ENCODE measurements at places on chromosomes 12 and 14.

DNA sequence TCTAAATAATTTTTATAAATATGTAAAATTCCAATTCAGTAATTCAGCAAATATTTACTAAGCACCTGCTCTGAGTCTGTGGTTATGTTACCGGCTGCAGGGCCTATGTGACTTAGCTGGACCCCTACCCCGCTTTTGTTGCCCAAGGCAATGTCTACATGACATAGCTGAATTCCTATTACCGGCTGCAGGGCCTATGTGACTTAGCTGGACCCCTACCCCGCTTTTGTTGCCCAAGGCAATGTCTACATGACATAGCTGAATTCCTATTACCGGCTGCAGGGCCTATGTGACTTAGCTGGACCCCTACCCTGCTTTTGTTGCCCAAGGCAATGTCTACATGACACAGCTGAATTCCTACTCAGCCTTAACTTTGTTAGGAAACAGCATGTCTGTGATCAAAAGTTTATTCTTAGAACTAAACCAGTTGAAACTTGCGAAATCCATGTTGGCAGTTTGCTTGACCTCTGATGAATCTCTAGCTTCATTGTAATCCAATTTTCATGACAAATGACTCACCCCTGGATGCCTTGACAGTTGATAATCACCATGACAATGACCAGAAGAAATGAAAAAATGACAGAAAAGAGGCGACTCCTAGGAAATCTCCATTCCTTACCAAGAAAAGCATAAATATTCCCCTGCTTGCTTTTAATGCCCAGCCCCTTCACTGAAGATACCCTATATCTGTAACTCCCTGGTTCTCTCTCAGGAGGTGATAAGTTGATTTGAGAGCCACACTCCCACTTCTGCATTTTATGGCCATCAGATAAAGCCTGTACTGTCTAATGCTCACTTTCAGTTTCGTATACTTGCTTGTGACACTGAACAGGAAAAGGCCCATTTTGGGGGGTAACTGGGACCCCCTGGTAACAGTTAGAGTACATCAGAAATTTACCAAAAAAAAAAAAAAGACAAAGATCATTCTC lies 148.4 kb upstream of the SYT10 start:
- DNase-seq = no peak

- no peak for DNase-seq
These were observed 21.4 kb upstream of the NXPH4 start for GRCh38 chr12:57195186-57195585.

GRCh38 chr14:100034961-100035500 lies 30.2 kb upstream of the EVL start:
- DNase-seq = no peak

GRCh38 chr14:49892301-49892635 lies 614 bp upstream of the ARF6 start:
- peak; percentile 77 for DNase-seq

GRCh38 chr12:123150275-123150743 lies 581 bp downstream of the PITPNM2 start:
- no peak for DNase-seq

- DNase-seq = no peak
These were observed 20.8 kb downstream of the CFAP251 start for GRCh38 chr12:121939186-121939585.

DNA sequence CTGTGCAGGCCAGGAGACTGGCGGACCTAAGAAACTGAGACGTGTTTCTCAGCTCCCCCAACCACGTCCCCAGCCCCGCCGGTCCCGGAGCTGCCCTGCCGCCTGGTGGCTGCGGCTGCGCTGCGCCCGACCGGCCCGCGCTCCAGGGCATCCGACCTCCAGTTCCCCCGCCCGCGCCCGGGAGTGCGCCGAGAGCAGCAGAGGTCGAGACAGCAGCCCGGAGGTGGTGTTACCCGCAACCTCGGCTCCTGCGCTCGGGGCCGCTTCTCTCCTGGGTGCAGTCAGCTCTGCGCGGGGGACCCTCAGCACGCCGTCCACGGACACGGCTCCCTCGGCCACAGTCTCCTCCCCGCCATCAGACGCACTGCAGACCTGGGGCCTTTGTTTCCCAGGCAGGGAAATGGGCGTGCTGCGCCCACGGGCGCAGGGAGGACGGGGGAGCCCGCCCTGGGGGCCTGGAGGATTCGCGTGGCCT lies 21.6 kb upstream of the GPR132 start:
- peak; percentile 44 for DNase-seq

DNA sequence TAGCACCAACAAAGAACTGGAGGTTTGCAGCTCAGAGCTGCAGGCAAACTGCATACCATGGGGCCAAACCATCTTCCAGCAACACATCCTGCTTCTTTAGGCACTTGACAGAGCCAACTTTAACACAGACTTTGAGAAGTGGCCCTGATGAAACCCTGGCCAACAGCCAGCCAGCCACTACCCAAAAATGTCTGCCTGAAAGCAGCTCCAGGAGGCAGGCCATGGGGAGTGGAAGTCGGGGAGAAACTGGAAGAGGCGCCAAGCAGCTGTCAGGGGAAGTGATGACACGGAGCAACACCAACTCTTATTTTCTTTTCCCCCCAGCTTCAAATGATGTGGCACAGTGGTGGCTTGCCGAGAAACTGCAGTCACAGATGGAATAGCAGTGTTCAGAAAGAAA lies 110.9 kb upstream of the PLXNC1 start:
- DNase-seq = no peak

- peak; percentile 43 for DNase-seq
These were observed 636 bp downstream of the FBXO33 start for GRCh38 chr14:39431416-39432178.

GRCh38 chr12:116308647-116309046 lies 31.2 kb upstream of the MED13L start:
- DNase-seq = no peak

DNA sequence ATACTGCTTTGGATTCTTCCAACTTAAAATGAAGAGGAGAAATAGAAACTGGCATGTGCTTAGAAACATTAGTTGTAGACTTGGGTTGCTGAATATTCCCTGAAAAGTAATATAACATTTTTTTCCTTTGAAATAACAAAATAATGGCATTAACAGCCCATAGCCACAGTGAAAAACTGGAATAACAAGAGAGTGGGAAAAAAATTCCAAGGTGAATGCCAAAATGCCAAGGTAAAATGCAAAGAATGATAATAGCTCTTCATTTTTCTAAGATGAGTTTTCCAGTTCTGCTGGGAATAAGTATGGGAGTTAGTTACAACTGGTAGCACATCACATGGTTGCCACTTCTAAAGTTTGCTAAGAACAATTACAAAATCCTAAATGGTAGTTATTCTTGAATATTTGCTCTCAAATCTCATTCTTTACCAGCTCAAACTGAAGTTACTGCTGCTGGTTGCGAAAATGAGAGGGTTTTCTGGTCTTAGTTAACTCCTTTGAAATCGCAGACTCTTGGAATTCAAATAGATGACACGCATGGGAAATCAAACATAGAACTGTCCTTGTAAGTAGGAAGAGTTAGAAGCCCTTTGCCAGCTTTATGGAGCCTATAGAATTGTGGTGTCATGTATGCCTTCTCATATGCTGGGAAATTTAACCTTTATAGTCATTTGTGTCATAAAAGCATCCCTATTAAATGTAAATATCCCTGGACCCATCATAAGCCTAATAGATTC lies 165.0 kb upstream of the DCN start:
- no peak for DNase-seq

GRCh38 chr14:96631030-96631429 lies 128.8 kb downstream of the PAPOLA start:
- no peak for DNase-seq

DNA sequence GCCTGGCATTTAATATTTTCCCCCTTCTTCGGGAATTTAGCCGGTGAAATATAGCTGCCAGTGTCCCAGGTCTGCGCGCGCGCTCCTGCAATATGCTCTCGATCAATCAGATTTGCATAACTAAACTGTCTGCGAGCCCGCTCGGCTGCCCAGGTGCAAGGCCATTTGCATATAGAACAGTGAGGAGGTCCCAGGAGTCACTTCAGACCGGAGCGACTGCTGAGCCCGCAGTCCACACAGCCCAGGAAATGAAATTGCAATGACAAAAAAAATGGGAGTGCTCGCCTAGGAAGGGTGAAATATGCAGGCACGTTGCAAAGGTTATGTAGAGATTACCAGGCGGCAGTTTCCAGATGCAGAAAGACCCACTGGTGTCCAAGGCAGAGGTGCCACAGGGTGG lies 228.5 kb downstream of the VRK1 start:
- no peak for DNase-seq

DNA sequence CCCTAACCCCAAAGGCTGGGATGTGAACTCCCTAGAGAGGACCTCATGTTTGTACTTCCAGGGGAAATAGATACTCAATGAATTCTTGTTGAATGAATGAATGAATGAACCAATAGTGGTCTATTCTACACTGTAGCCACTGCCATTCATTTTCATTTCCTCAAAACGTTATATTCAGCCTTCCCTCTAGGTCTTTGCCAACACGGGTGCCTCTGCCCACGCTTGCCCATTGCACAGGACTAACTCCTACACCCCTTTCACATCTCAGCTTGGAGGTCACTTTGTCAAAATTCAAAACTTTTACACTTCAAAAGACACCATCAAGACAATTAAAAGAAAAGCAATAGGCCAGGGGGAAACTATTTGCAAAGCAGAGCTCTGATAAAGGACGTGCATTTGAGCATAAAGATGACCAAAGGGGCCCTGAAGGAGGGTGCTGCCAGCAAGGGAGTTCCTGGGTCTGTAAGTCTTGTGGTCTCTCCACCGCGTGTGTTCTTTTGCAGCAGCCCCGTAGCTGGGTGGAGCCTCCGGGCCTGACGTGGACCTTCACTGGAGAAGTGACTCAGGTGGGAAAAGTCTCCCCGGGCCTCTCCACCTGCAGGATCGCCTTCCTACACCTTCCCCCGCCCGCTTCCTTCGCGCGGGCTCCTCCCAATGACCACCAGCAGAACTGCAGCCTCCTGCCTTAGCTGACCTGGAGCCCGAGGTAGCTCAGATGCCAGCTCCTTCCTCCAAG lies 31.5 kb downstream of the TMEM63C start:
- DNase-seq = no peak

DNA sequence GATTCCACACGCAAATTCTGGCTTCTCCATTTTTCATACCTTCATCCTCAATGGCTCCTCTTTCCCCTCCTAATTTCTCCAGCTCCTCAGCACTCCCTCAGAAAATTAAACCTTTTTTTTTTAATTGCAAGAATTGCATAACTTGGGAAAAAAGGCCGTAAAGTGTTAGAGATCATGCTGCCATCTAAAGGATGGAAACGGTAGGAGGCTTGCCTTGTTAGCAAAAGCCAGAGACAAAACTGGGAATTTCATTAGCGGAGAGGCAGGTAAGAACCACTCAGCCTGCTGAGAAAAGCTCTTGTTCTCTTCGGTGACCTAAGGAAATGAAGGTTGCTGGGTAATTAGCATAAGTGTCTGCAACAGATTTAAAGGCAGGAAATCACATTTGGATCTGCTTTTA lies 204.3 kb downstream of the AEBP2 start:
- DNase-seq = no peak

DNA sequence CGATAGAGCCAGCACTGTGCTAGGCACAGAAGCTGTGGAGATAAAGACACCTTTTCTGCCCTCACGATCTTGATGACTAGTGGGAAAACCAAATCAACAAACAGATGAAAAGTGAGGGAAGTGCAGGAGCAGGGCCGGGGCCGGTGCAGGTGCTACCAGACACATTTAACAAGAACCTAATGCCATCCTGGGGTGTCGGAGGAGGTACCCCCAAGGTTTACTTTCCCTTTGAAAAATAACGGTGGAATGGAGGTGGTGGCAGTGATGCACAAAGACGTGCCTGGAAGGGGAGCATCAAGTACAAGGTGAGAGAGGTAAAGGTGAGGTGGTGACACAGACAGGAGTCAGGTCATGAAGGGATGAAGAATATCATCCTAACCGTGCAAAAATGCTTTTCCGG lies 22.1 kb downstream of the SLC6A13 start:
- DNase-seq = no peak

- DNase-seq = no peak
These were observed 43.3 kb downstream of the EFCAB11 start for GRCh38 chr14:89911010-89911919.

DNA sequence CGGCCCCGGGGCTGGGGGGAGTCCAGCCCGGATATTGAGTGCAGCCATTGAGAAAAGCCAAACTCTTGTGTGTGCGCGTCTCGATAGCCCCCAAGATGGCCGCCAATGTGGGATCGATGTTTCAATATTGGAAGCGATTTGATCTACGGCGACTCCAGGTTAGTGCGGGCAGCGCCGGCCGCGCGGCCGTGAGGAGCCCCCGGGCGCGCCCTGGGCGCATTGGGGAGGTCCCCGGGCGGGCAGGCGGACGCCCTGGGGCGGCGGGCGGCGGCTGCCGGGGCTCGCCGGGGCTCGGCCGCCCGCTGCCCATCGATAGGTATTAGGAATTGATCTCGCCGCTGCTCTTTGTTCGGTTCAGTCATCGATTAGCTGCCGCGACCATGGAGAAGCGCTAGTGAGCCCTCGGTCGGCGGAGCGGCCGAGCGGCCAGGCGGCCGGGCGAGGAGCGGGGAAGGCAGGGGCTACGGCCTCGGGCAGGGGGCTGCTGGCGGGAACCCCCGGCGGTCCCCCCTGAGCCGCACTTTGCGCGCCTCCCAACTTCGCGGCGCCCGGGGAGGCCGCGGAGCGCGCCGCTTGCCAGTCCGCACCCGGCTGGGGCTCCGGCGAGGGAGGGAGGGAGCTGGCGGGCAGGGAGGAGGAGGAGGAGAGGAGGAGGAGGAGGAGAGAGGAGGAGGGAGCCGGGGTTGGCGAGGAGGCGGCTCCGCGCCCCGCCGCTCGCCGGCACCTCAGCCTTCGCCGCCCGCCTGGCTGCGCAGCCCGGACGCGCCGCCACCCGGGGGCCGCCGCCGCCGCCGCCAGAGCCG lies 113.9 kb upstream of the MYL2 start:
- DNase-seq = no peak

GRCh38 chr12:63008372-63008771 lies 73.4 kb upstream of the PPM1H start:
- DNase-seq = no peak

DNA sequence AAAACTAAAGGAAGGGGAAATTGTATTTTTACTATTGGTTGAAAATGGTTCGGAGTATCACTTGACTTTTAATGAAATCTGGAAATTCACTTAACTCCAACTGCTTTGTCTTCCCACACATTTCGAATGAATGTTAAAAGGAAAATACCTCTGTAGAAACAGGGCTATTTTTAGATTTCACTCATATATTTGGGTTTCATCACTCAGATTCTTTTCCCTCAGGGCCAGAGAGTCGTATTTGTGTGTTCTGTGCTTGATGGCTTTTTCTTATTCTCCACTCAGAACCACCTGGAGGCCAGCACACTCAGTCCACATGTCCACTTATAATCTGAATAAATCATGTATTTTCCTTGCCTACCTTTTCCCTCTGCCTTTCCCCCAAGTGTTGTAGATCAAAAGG lies 40.0 kb downstream of the DAAM1 start:
- DNase-seq = no peak
